Psoas muscle (tissue), 8 donors: ENCODE measurements at places on chromosomes 2 and 18. TPM values are rescaled to one million over a fixed set of nuclear protein-coding genes. Genes with fewer than 3 reads are reported as not detected.

MAPK4 gene
- 0.74 TPM for total RNA-seq

LYPD6B gene
- total RNA-seq = not detected

TNP1 gene
- total RNA-seq = not detected

RGPD4 gene
- total RNA-seq = not detected

ACMSD gene
- total RNA-seq = not detected

FTCDNL1 gene
- 22.1 TPM for total RNA-seq

HOXD4 gene
- 0.26 TPM for total RNA-seq

C2orf80 gene
- not detected for total RNA-seq

ITGA6 gene
- total RNA-seq = 46.5 TPM

FER1L5 gene
- not detected for total RNA-seq

STARD6 gene
- not detected for total RNA-seq

SLC30A3 gene
- 0.10 TPM for total RNA-seq

APOB gene
- total RNA-seq = 0.64 TPM

CRYGC gene
- total RNA-seq = not detected

SGPP2 gene
- total RNA-seq = 0.29 TPM

SEPTIN10 gene
- total RNA-seq = 26.6 TPM

LRATD1 gene
- total RNA-seq = 0.25 TPM

POTEE gene
- total RNA-seq = not detected

PCARE gene
- 1.0 TPM for total RNA-seq

STAT4 gene
- total RNA-seq = 0.30 TPM

PROM2 gene
- total RNA-seq = 1.4 TPM

ONECUT2 gene
- 0.04 TPM for total RNA-seq

LRP1B gene
- 3.3 TPM for total RNA-seq

RAPGEF4 gene
- total RNA-seq = 1.9 TPM

CCNYL1 gene
- 7.7 TPM for total RNA-seq

RTP5 gene
- total RNA-seq = not detected

RPIA gene
- total RNA-seq = 21.2 TPM

PDE11A gene
- total RNA-seq = 2.3 TPM

FIGN gene
- 3.0 TPM for total RNA-seq

ST8SIA5 gene
- total RNA-seq = 6.7 TPM

TBR1 gene
- not detected for total RNA-seq

RAB17 gene
- 1.2 TPM for total RNA-seq

NEB gene
- total RNA-seq = 2,020 TPM

CFAP65 gene
- not detected for total RNA-seq

PLCL1 gene
- total RNA-seq = 25.4 TPM

TMEM198 gene
- 0.88 TPM for total RNA-seq

SLC4A1AP gene
- total RNA-seq = 26.7 TPM

CHAC2 gene
- total RNA-seq = 3.5 TPM

BCL11A gene
- total RNA-seq = 0.24 TPM

CIAO1 gene
- 44.0 TPM for total RNA-seq

WDR43 gene
- total RNA-seq = 69.5 TPM
